ENCODE measurements at places on chromosomes 12 and 14. TPM values are rescaled to one million over a fixed set of nuclear protein-coding genes. Genes with fewer than 3 reads are reported as not detected.

The RPGRIP1 gene
- 0.47 TPM for total RNA-seq

The FGF23 gene
- not detected for total RNA-seq

The ATN1 gene
- total RNA-seq: 119 TPM

The LBHD2 gene
- total RNA-seq: not detected

The SLIRP gene
- 91.6 TPM for total RNA-seq

The TSPAN11 gene
- total RNA-seq: 7.5 TPM

The TAS2R31 gene
- total RNA-seq: 5.9 TPM

The SMCO2 gene
- total RNA-seq: 0.38 TPM

The LRRK2 gene
- total RNA-seq: 110 TPM

The PPP4R4 gene
- total RNA-seq: 0.47 TPM

- H3K27ac ChIP-seq: peak overlapping the region; percentile 48
- no peak for DNase-seq
- peaks cover 6% of the 10 kb centered on the region for H3K4me1 ChIP-seq
- no peaks in the 10 kb centered on the region for H3K36me3 ChIP-seq
- H3K4me3 ChIP-seq: no peak overlapping the region
These were observed 2.8 kb downstream of the CLEC1A start for GRCh38 chr12:10095971-10096370.

DNA sequence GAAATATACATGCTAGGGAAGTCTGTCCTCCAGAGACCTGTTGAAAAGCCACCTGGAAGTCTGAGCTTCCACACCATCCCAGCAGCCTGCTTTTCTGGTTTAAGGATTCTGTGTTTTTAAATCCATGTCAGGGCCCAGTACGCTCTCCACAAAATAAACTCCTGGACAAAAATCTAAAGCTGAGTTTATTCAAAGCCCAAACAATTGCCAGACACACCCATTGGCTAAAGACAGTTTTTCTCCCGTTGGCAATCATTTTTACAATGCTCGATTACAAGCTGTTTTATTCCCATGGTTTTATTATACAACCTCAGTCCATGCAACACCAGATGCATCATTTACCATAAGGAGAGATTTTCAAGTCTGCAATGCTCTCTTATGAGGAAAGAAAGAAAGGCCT, 94.5 kb downstream of the MYRFL start:
- no peaks in the 10 kb centered on the region for H3K36me3 ChIP-seq
- no peaks in the 10 kb centered on the region for H3K4me1 ChIP-seq
- DNase-seq: no peak
- H3K27ac ChIP-seq: no peak overlapping the region
- no peak overlapping the region for H3K4me3 ChIP-seq

- no peak overlapping the region for H3K4me3 ChIP-seq
- H3K36me3 ChIP-seq: no peaks in the 10 kb centered on the region
- no peaks in the 10 kb centered on the region for H3K27me3 ChIP-seq
- no peaks in the 10 kb centered on the region for H3K4me1 ChIP-seq
These were observed 723.7 kb upstream of the USP15 start for GRCh38 chr12:61536525-61536924.

DNA sequence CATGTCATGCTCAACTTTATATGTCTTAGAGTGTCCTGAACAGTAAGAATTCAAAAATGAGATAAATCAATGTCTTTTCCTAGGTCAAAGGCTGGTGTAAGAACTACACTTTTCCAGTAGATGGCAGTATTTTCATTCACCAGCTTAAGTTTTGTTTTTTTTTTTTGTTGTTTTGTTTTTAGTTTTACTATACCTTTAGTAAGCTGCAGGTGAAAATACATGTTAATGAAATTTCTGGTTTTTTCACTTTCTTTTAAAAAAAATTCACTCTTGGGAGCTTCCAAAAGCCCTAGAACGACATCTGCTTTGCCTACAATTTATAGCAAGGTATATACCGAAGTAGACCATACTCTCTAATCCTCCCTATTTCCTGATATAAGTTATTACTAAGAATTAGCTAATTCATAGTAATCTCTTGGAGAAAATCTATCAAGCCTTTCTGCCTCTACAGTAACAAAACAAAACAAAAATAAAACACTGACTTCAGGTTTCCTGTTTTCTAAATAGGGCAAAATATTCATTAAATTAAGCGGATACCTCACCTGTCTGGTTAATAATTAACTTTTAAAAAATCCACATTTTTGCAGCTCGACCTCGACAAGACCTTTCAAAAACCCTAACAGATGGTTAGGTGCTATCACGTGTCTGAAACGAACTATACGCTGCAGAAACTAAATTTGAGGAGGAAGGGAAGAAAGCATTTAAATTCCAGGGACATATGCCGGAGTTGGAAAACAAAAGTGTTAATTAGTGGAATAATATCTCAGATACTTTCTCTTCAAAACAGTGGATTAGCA, 2.7 kb upstream of the SAMD4A start:
- H3K4me3 ChIP-seq: peak overlapping the region; percentile 83
- peak overlapping the region; percentile 99 for H3K27ac ChIP-seq
- H3K36me3 ChIP-seq: no peaks in the 10 kb centered on the region
- H3K27me3 ChIP-seq: no peaks in the 10 kb centered on the region
- peak; percentile 78 for DNase-seq
- H3K4me1 ChIP-seq: no peaks in the 10 kb centered on the region

DNA sequence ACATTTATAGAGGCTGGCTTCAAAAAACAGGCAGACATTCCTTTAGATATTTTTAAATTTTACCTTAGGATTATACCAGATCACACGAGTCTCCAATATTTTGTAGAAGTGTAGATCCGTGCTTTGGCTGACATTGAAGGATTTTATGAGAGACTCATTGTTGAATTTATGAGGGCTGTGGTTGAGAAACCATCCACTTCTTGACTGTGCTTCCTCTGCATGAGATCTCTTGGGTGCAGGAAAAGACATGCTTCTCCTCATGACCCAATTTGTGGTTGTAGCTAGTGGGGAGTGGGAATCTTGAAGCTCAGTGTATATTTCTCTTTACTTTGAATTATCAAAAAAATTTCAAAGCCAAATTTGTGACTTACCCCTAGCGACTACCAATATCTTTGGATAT, 36.7 kb upstream of the NKX2-8 start:
- H3K36me3 ChIP-seq: no peaks in the 10 kb centered on the region
- no peak for DNase-seq
- no peaks in the 10 kb centered on the region for H3K27me3 ChIP-seq
- H3K4me1 ChIP-seq: no peaks in the 10 kb centered on the region

GRCh38 chr14:101926085-101926484, 38.3 kb upstream of the DYNC1H1 start:
- no peak overlapping the region for H3K27ac ChIP-seq
- no peak overlapping the region for H3K4me3 ChIP-seq
- no peaks in the 10 kb centered on the region for H3K27me3 ChIP-seq
- H3K4me1 ChIP-seq: no peaks in the 10 kb centered on the region

DNA sequence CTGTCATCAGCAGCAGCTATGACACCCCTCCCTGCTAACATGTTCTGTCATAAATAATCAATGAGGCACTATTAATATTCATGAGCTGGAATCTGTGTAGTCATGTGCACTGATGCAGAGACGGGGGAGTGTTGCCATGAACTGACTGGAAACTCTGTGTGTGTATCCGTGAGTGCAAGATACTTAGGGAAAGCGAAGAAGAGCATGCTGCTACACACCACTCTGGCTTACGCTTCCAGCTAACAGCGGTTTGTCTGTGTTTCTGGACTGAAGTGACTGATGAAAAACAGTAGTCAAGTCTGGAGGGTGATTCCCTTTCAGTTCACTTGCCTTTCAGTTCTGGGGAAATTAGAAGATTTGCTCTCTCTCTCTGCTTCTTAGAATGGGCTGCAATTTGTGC, 249.4 kb downstream of the PDZRN4 start:
- no peaks in the 10 kb centered on the region for H3K27me3 ChIP-seq
- no peak overlapping the region for H3K27ac ChIP-seq
- H3K4me3 ChIP-seq: peak overlapping the region; percentile 22
- H3K4me1 ChIP-seq: no peaks in the 10 kb centered on the region
- no peaks in the 10 kb centered on the region for H3K36me3 ChIP-seq
- DNase-seq: peak; percentile 74

GRCh38 chr12:106068296-106068695, 70.5 kb downstream of the NUAK1 start:
- no peak overlapping the region for H3K27ac ChIP-seq
- DNase-seq: no peak
- no peaks in the 10 kb centered on the region for H3K4me1 ChIP-seq
- H3K36me3 ChIP-seq: peaks cover 4% of the 10 kb centered on the region
- H3K27me3 ChIP-seq: no peaks in the 10 kb centered on the region
- no peak overlapping the region for H3K4me3 ChIP-seq

Measured in kidney (tissue), 22 donors.